ENCODE measurements at places on chromosomes 13 and 19. TPM values are rescaled to one million over a fixed set of nuclear protein-coding genes. Genes with fewer than 3 reads are reported as not detected.

ATP4B gene
- total RNA-seq, result not detected

ASPDH gene
- total RNA-seq, result 31.9 TPM

DNA sequence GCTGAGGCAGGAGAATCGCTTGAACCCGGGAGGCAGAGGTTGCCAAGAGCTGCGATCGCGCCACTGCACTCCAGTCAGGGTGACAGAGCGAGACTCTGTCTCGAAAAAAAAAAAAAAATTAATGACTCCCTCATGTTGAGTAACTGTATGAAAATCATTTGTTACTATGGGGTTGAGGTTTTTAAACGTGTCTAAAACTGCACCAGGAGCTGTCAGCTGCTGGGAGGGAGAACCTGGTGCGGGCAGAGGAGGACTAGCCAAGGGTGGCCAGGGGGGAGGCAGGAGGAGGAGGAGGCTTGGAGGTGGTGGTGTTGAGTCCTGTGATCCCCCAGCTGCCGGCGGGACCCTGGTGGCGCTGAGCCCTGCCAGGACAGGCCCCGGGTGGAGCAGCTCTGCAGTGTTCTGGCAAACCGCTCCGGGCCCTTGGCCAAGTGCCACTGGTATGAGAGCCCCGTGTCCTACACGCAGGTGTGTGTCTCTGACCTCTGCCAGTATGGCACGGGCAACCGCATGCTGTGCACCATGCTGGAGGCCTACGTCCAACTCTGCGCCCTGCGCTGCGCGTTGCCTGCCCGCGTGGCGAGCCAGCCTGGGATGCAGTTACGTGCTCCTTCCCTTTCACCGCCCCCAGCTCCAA, 17.1 kb upstream of the FXYD3 start:
- DNase-seq, result no peak

GRCh38 chr19:17495639-17496296, 15.7 kb upstream of the PGLS start:
- DNase-seq, result no peak

DNA sequence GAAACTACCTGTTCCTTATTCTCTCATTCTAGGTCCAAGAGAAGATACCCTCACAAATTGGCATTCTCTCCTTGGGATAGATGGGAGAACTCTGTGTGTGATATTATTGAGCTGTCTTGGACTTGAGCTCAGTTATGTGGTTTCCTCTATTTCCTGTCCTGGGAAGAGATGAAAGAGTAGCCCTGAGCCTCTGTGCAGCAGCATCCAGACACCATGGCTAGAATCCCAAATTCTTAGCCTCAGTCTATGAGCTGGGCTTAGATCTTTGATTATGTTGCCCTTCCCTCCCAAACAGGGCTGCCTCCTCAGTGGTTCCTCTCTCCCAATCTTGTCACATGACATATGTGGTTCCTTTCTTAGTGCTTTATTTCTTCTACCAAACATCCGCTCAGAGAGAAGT, 290.7 kb downstream of the SPRY2 start:
- DNase-seq, result no peak

- no peak for DNase-seq
These were observed 1.7 kb downstream of the RBM26 start for GRCh38 chr13:79404361-79404760.

DNA sequence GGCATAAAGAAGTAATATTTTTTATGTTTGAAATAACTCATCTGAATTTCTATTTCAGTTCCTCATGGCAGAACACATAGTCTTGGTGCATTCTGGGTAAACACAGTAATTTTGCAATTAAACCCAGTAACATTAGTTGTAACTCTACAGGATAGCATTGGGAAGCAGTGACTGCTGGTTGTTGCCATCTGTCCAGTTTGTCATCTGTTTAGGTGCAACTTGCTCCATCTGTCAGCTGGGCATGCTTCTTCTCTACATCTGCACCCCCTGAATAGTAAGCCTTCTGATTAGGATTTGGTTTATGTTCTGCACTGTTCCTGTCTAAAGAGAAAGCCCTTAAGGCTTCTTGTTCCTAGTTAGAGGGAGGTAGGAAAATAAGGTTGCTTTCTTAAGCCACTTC, 63.5 kb upstream of the CSNK1A1L start:
- no peak for DNase-seq
